ENCODE measurements at places on chromosomes 7 and 10.

- no peak for DNase-seq
Measured at GRCh38 chr7:73316521-73316920, 7.9 kb upstream of the NSUN5 start.

- no peak for DNase-seq
Measured at GRCh38 chr10:83075815-83076355, 1063.4 kb upstream of the GHITM start.

GRCh38 chr10:3330663-3331062 is 158.1 kb upstream of the PITRM1 start:
- DNase-seq = no peak

DNA sequence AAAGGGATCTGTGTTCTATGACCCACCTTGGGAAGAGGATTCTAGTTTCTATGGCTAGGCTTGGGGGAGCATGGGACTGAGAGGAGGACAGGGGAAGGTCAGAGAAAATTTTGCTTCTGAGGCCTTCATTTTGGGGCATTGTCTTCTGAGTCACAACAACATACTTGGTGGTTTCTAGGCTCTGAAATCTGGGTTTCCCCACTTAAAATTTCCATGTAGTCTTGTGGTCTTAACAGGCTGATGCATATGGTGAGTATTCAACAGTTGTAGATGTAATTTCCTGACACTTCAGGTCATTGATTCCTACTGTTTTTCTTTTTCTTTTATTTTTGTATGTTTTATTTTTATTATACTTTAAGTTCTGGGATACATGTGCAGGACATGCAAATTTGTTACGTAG is 88.5 kb downstream of the ANKRD7 start:
- no peak for DNase-seq

DNA sequence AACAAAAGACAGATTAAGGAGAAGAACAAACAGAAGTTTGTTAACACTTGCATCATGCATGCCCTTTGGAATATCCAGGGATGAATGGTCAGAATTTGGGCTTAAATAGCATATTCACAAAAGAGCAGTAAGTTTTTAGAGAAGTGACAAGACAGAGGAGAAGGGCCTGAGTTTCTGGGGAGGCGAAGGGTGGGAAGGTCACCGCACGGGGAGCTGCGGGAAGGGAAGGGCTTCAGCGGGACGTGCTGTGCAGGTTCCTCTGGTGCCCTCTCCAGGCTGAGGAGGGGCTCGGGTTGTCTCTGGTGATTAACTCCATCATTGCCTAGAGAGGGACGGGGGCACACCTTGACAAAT is 10.4 kb upstream of the ZNF22 start:
- DNase-seq = no peak

GRCh38 chr10:116270126-116270770 is 2.8 kb downstream of the GFRA1 start:
- no peak for DNase-seq

GRCh38 chr10:75776738-75777504 is 345.5 kb downstream of the LRMDA start:
- no peak for DNase-seq

GRCh38 chr7:42097752-42098151 is 139.3 kb downstream of the GLI3 start:
- DNase-seq = no peak

- DNase-seq = no peak
Measured at GRCh38 chr10:47184273-47184672, 115.7 kb upstream of the GDF10 start.

GRCh38 chr7:17593819-17594419 is 295.5 kb downstream of the AHR start:
- no peak for DNase-seq

DNA sequence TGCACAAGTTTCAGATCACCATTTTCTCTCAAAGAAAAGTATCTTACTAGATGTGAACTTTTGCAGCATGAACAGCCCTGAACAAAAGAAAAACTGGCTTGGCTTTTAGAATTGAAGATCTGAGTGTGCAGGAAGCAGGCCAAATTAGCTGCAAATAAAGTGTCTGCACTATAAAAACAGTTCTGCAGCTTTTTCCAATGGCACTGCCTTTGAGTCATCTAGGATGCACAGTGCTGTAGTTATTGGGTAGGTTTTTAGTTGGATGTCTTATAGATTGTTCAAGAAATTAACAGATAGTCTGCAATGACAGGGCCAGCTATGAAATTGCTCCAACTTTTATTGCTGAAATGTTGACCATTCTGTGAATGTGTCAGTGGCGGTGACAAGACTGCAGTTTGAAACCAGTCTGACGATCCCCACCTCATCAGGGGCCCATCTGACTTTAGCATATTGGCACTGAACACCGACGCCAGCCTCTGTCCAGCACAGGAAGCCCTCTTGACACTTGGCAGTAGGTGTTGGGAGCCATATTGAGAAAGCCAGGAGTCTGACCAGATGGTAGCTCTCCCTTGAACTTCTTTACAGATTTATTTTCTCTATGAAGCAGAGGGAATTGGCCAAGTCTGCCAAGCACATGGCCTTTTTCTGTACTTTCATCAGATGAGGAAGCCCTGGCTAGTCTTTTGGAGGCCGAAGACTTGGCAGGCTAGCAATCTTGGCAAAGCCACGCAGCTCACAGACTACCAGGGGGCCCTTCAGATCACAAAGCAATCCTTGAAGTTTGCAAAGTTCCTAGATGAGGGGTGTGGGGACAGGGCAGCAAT is 490.6 kb downstream of the NEBL start:
- no peak for DNase-seq

DNA sequence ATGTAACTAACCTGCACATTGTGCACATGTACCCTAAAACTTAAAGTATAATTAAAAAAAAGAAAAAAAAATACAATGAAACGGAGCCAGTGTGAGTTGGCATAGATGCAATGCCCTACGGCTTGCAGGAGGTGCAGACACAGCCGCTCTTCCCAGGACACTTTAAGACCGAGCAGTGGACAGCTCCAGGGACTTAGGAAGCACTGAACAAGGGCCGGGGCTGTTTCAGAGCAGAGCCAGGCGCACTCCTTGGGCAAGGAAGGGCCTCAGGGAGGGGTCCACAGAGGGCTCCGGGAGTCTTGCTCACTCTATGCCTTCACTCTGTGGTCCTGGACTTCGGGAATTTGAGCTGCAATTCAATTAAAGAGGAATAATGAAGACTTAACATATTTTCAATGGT is 355.3 kb downstream of the TCERG1L start:
- DNase-seq = no peak

DNA sequence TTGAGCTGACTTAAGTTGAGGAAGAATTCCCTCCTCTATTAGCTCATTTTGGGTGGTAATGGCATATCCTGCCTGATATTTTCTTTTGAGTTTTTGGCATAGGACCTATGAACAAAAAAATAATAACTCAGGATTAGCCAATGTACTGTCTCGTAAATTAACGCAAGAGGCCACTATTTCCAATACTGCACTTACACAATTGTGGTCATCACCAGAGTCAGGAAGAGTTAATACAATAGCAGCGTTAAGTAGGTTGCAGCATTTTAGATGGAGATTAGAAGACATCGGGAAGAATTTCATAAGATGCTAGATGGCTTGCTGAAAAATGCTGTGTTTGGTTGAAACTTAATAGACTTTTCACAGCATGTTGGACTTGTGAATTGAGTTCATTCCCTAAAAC is 36.4 kb downstream of the ANTXRL start:
- DNase-seq = no peak

DNA sequence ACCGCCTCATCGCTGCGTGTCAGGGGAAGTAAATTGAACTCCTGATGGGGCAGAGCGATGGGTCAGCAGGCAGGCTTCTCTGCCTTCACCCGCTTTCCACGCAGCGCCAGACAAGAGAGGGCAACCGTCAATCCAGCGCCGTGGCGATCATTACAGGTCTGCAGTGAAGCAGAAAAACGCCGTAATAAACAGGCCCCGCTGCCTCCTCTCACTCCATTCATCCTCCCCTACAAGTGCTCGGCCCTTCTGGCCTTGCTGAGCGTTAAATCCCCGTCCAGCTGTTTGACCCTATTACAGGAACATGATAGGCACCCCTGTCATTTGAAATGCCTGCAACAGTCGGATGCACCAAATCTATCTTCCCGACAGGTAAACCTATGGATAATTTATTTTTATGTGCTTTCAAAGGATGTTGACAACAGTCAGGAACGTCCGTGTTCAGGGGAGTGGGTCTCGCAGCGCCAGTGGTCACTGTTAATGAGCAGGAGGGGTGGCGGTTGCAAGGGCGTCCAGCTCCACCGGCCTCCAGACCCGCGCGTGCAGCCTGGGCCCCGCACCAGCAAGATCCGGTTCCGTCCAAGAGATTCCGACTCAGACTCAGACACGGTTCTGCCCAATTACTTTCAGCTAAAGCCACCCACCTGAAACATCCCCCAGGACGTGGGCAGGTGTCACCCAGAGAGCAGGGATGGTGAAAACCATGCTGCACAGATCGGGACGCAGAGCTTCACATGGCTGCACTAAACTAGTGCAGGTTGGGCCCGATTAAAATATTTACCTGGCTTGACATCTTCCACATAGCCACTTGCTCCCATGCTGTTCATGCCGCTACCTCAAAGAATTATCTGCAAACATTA is 508.0 kb upstream of the MGMT start:
- no peak for DNase-seq

GRCh38 chr10:126408953-126409641 is 20.8 kb upstream of the ADAM12 start:
- DNase-seq = no peak

GRCh38 chr10:2439000-2439399 is 628.3 kb upstream of the PFKP start:
- no peak for DNase-seq

GRCh38 chr7:104185346-104185745 is 22.5 kb downstream of the ORC5 start:
- no peak for DNase-seq

Data from Panc1 (cell line).